ENCODE measurements at places on chromosomes 7 and 10.

DNA sequence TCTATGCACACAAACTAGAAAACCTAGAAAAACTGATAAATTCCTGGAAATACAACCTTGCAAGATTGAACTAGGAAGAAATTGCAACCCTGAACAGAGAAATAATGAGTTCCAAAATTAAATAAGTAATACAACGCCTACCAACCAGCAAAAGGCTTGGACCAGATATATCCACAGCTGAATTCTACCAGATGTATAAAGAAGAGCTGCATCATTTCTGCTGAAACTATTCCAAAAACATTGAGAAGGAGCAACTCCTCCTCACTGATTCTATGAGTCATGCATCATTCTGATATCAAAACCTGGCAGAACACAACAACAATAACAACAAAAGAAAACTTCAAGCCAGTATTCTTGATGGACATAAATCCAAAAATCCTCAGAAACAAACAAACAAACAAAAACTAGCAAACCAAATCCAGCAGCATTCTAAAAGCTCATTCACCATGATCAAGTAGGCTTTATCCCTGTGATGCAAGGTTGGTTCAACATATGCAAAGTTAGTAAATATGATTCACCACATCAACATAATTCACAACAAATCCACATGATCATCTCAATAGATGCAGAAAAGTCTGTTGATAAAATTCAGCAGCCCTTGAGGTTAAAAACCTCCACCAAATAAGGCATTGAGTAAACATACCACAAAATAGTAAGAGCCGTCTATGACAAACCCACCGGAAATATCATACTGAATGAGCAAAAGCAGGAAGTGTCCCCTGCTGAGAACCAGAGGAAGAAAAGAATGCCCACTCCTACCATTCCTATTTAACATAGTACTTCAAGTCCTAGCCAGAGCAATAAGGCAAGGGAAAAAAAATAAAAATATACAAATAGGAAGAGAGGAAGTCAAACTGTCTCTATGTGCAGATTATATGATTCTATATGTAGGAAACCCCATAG lies 98.2 kb downstream of the PCDH15 start:
- no peak for DNase-seq

DNA sequence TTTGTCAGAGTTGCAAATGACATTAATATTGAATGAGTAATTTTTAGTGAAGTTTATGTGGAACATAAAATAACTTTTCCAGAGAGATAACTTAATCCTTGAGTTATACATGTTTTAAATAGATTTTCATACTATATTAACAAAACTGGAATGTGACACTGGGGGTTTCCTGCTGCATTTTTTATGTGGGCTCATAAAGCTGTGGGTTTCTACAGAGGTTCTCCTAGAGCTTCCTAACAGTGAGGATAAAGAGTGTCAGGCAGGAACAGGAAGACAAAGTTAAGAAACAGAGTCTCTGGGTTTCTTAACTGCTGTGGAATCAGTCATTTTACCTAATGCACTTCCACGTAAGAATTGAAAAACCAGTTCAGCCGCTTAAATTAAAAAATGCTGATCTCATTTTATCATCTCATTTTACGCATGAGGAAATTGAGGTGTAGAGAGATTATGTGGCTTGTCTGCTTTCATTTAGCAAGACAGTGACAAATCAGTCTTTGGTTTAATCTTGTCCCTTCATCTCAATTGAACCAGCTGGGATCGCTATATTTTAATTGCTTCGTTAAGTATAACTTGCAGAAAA lies 5.0 kb downstream of the CD36 start:
- no peak for DNase-seq

DNA sequence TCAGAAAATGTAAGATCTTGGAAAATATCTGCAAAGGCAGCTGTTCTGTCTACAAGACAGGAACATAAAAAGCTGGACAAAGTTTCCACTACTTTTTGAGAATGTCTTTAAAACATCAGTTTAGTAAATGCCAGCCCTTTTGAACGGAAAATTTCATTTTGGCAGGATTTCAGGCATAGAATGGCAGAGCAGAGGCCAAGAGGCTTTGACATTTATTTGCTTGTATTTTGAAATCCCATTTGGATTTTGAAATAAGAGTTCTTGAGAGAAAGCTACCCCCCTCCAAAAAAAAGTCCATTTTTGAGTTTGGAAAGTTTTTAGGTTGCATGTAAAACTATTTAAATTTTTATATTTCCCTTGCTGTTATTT lies 3.1 kb upstream of the ETV1 start:
- no peak for DNase-seq

GRCh38 chr10:2966134-2966533 lies 101.2 kb upstream of the PFKP start:
- no peak for DNase-seq

GRCh38 chr7:2237109-2237602 lies 4.4 kb upstream of the MAD1L1 start:
- peak; percentile 51 for DNase-seq

- no peak for DNase-seq
Observed at GRCh38 chr7:48090095-48090805, 1.2 kb downstream of the UPP1 start.

DNA sequence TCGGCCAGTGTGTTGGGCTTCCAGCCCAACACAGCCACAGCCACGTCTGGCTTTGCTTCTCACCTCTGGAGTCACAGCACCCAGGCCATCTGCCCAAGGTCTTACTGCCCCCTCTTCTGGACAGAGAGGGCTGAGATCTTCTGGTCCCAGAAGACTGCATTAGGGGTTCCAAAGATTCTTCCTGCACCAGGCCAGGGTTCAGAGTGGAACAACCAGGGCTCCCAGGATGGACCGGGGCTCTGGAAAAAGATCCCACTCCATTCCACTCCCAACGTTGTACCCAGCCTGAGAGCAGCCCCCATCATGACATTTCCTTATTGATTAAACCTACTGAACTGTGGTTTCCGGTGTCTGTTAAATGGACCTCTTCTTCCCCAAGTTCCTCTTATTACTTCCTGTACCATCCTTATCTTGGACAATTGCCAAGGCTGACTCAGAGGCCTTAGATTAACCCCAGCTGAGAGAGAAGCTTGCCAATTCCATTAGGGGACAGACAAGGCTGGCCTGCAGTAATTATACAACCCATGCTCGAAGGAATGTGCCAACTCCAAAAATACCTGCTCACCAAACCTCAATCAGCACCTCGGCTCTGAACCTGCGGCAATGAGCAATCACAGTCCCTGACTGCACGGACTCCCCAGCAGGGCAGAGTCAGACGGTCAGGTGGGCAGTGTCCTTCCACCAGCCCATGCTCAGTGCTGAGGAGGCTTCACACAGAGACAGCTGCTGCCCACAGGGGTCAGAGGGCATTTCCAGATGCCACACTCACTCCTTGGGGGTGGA lies 47.9 kb upstream of the NPFFR1 start:
- DNase-seq: no peak

- DNase-seq: no peak
Observed at GRCh38 chr10:131615150-131615549, 285.7 kb upstream of the PPP2R2D start.

- no peak for DNase-seq
Observed at GRCh38 chr10:100909501-100910263, 3.1 kb upstream of the SLF2 start.

- DNase-seq: no peak
Observed at GRCh38 chr10:38127812-38128211, 33.7 kb downstream of the ZNF37A start.

DNA sequence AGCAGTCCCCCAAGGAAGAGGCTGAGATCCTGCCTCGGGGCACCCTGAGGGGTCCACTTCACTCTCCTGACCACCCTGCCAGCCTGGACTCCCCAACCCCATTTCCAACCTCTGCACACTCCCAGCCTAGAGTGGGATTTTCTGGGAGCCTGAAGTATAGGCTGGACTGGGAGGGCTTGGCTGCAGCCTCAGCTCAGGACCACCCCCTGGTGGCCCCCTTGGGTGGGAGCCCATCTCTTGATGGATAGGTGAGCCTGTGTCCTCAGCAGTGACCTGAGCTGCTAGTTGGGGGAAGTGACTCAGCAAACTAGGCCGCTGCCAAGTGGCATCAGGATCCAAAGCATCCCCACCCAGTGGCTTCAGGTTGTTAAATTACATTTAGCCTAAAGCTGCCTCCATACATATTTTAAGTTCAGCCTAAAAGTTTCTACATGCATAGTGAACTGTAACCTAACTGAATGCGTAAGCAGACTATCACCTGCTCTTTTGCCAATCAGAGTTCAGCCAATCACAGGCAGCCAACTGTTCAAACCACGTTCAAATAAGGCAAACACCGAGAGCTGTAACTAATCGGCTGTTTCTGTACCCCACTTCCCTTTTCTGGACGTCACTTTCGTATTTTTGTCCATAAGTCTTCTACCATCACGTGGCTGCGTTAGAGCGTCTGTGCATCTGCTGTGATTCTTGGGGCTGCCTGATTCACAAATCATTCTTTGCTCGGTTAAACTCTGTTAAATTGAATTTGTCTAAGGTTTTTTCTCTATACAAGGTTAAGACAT lies 144.0 kb downstream of the PLPP4 start:
- no peak for DNase-seq

DNA sequence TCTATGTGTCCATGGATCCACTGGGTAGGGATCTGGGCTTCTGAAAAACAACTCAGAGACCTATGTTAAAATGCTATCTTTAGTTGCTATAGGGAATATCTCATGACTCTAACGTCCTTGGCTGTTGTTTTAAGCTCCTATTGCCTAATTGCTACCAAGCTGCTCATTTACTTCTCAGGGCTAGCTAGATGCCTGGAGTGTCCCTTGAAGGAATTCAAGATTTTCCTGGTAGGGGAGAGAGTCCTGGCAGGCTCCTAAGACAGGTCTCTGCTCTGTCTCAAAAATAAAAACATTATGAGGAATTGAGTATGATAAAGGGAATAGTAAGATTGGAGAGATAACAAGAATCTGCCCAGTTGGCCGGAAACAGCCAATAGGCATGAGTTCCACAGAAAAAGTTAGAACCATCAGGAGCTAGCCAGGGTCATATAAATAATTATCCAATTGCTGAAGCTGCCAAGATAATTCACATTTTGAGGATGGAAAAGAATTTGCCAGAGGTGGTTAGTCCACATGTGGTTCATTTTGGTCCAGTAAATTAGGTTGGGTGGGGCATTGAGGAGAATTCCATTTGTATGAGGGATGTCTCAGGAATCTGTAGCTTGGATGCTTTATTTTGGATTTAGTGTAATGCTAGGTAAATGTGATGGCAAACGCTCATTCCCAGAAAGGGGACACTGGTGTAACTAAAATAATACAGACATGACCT lies 362.7 kb upstream of the VSTM2A start:
- DNase-seq: no peak

- no peak for DNase-seq
Observed at GRCh38 chr10:106086391-106086790, 1078.1 kb downstream of the SORCS1 start.

- no peak for DNase-seq
Observed at GRCh38 chr7:114875186-114875585, 46.7 kb upstream of the MDFIC start.

DNA sequence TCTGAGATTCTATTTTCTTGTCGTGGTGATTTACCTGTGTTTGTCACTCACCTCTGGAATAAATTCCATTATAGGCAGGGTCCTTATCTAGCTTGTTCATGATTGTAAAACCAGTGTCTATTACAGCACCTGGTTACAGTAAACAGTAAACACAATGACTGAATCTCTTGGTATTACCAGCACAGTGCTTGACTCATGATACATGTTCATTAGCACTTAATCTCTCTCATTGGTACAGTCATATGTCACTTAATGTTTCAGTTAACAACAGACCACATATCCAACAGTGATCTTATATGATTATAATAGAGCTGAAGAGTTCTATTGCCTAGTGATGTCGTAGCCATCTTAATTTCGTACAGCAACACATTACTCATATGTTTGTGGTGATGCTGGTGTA lies 1.6 kb upstream of the TASOR2 start:
- DNase-seq: no peak

GRCh38 chr7:141884539-141885225 lies 31.5 kb upstream of the OR9A4 start:
- DNase-seq: no peak

GRCh38 chr10:116143673-116144222 lies 129.3 kb downstream of the GFRA1 start:
- no peak for DNase-seq

DNA sequence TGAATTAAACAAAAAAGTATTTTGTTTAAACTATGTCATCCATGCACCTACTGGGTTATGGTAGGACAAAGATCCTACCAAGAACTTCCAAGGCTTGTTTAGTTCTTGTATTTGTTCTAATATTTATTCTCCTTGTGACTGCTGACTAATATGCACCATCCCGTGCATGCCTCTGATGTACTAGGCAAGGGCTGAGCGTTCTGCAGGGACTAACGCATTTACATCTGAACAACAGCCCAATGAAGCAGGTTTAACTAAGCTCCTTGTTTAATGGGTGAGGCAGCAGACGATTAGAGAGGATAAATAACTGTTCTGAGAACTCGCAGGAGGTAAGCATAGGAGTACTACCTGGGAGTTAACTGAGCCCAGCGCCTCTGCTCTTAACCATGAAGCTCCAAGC lies 64.9 kb downstream of the KIAA1549 start:
- no peak for DNase-seq

DNA sequence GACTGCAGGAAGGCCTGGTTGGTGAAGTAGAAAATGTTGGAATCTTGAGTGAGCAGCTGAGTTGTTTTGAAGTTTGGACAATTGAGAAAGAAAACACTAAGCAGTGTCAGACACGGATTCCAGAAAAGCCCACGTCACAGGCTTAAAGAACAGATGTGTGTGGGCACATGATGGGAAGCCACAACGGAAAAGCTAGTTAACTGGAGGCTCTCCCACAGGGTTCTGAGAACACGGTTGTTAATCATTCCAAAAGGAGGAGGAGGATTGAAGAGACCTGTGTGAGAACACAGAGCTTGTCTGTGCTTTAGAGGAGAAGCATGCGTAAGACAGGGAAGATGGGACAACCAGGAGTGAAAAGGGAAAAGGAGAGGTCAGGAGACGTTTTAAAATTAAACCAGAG lies 42.6 kb downstream of the SHH start:
- no peak for DNase-seq

- DNase-seq: no peak
Observed at GRCh38 chr10:98915911-98916310, 319.7 kb downstream of the HPSE2 start.

- DNase-seq: peak; percentile 56
Observed at GRCh38 chr7:924541-925231, 29.8 kb downstream of the ADAP1 start.

DNA sequence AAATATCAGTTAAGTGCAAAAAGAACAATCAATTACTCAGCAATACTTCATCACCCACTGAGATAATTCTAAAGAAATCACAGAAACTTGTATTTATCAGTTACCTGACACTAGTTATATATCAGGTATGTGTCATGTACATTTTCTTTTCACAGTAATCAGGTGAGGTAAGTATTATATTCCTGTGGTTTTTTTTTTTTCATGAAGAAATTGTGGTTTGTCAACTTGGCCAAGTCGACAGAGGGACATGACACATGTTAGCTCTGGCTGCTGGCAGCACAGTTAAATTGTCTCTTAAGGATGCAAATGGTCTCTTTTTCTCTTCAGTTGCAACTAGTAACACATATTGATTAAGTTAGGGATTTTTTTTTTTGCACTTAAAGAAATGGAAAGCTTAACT lies 13.7 kb upstream of the GPR141 start:
- no peak for DNase-seq

- peak; percentile 35 for DNase-seq
Observed at GRCh38 chr7:75740846-75741497, 2.2 kb upstream of the HIP1 start.
